ENCODE measurements at places on chromosomes 3 and 15.

DNA sequence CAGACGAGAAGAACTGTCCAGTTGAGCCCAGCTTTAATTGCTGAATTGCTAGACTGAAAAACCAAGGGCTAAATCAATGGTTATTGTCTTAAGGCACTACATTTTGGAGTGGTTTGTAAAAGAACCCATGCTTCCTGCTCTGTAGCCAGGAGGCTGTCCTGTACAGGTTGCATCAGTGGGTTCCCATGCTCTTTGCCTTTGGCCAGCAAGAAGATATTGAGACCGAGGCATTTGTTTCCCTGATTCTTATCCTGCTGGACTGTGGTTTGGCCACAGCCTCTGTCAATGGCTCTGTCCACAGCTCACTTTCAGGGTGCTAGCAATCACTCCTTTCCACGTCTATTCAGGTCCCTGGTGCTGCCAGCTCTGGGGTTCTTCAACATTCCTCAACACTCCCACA, 89.6 kb downstream of the FAM43A start:
- no peak for DNase-seq

DNA sequence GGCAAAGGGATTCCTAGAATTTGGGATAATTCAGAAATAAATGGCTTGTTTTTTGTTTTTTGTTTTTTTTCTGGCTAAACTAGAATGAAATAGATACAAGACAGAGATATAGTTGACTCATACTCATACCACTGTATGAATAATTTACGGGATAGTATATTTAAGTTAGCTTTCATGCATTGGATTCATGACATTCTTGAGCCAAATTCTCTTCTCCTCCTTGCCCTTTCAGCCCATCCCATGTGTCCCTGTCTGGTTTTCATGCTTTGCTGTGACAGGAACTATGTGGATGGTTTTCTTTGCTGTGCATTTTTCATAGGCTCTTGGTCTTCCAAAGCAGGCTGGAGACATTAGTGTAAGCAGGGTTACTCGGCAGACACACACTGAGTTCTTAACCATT, 66.6 kb upstream of the UMPS start:
- no peak for DNase-seq

DNA sequence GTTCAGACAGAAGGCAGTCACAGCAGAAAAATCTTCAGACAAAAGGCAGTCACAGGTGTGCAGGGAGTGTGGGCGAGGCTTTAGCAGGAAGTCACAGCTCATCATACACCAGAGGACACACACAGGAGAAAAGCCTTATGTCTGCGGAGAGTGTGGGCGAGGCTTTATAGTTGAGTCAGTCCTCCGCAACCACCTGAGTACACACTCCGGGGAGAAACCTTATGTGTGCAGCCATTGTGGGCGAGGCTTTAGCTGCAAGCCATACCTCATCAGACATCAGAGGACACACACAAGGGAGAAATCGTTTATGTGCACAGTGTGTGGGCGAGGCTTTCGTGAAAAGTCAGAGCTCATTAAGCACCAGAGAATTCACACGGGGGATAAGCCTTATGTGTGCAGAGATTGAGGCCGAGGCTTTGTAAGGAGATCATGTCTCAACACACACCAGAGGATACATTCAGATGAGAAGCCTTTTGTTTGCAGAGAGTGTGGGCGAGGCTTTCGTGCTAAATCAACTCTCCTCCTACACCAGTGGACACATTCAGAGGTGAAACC, 27.6 kb downstream of the ZNF589 start:
- no peak for DNase-seq

DNA sequence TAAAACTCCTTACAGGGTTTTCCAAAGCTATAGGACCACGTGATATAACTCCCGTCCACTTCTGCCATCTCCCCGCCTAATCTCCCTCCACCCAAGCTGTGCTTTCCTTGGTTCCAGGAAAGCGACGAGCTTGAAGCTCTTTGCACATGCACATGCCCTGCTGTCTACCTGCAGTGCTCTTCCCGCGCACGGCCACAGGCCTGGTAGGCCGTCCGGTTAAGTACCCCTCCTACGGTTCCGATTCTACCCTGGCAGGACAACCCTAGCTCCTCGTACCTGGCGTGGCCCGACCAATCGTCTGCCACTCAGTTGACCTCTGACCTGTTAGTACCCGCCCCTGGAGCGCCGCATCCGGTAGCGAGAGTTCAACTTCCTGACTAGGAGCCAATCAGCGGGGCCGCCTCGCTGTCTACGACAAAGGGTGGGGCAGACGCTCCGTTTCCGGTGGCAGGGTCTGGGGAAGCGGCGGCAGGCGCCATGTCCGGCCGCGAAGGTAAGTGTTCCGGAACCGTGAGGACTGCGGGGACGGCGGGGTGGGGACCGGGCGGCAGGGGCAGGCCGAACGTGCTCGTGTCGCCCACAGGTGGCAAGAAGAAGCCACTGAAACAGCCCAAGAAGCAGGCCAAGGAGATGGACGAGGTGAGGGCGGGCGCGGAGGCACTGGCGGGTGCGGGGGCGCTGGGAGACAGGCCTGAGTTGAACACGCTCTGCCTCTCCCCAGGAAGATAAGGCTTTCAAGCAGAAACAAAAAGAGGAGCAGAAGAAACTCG, at the start of the genes CCDC51 and TMA7:
Gene CCDC51 (minus strand): TSS at position 300 of the 770 bp plus-strand sequence. CDS start 4,991 bp downstream, outside the sequence.
Gene TMA7 (plus strand): TSS at position 438 of the 770 bp plus-strand sequence. CDS start 40 bp downstream, at position 478.
- peak; percentile 94 for DNase-seq

GRCh38 chr15:75151214-75152128, 50.2 kb upstream of the C15orf39 start:
- DNase-seq, result no peak

GRCh38 chr15:66682246-66682645, 19.8 kb upstream of the SMAD6 start:
- no peak for DNase-seq

DNA sequence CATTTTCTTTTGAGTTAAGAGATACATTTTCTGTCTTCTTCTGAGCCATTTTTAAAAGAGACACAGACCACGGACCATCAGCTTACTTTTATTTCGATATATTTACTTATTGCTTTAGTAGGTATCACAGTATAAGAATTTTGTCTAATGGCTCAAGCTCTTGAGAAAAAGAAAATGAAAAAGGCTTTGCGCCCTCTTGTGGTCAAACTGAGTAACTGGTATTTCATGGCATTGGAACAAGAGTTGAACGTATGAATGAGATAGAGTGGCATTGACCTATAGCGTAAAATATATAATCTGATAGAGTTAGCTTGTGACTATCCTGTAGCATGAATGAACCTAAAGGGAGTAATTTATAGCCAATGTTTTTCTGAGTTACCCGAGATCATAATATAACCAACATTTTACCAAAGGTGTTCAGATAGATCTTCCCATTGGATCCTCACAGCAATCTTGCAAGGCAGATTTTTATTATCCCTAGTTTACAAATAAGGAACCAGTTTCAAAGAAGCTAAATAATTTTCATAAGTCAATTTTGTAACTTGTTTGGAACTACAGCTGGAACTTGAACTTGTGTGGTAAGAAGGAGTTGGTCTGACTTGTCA, 154.6 kb downstream of the POLR2M start:
- no peak for DNase-seq

- no peak for DNase-seq
Measured at GRCh38 chr3:151201051-151201730, 1.8 kb downstream of the GPR171 start.

DNA sequence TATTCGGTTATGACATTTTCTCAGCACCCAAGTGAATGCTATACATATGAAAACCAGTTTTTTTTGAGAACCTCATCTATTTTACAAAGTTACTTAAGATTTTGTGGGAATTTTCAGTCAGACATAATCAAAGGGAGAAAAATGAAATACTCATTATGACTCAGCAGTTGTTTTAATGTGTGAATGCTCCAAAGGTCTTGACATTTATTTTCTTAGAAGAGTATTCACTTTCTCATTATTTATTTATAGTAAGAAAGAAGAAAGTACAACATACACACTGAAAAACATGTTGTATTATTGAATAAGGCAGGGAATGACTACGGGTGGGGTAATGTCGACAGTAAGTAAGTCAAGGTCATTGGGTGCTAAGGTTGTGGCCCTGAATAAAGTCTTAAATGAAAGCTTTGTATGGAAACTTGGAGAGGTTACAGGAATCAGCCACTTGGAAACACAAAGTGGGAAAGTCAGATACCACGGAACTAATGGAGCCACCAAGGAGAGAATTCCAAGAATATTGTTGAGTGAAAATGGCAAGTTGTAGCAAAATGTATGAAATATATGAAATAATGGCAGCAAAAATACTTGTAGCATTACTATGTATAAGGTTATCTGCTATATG, 844.5 kb downstream of the TBL1XR1 start:
- DNase-seq, result no peak

GRCh38 chr3:138186803-138187295, 252 bp upstream of the ARMC8 start:
- peak; percentile 93 for DNase-seq

GRCh38 chr15:43382310-43382709, 11.4 kb downstream of the TUBGCP4 start:
- DNase-seq, result no peak

DNA sequence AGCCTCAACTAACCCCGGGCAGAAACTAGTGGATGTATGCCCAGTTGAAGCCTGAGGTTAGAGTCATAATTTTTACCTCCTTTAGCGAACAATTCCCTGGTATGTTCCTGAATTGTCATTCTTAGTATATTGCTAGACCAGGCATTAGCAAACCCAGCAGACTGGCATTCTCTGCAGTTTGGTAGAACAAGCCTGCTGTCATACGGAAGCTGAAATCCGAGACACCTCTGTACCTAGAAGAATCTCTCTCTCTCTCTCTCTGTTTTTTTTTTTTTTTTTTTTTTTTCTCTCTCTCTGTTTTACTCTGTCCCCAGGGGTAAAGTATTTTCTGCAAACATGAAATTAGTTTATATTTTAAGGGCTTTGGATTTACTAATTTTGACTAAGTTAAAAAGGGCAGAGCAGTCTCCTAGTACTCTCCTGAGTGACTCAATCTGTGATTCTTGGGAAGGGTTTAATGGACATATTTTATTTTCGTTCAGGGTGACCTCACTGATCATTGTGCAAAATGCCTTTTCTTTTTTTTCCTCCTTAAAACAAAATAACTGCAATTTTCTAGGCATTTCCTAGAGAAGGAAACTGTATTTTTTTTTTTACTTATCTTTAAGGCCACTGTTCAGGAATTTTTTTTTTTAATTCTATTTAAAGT, 133.6 kb upstream of the ICE2 start:
- no peak for DNase-seq

- no peak for DNase-seq
Measured at GRCh38 chr15:42175671-42176070, 19.2 kb upstream of the PLA2G4F start.

DNA sequence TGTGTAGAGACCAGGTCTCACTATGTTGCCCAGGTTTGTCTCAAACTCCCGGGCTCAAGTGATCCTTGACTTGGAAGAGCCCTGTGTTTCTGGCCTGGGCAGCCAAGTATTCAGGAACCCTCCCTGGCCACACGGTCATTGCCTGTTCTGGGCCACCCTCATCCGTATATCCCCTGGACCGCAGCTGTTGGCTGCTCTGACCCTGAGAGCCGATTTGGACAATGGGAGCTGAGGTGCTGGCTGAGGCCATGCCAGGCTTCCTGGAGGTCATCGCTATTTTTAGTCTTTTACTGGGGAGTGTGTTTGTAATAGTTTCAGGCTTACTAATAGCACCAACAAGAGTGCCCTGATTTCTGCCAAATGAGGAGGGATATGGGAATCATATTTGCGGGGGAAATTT, 60.7 kb downstream of the ADAMTS7 start:
- DNase-seq, result no peak

DNA sequence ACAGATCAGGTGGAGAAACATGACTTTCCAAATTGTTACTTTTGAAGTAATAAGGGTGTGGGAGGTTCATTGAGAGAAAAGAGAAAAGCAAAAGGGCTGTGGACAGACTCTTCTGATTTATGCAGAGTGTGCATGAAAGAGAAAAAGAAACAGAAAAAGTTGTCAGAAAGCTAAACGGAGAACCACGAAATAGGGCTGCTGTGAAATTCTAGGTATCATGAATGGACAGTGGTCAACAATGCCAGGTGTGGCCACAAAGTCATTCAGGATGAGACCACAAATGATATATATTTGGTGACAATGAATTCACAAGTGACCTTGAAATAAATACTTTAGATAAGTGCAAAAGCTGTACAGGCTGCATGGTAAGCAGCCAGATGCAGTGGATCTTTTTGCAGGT, 170.1 kb downstream of the IL5RA start:
- no peak for DNase-seq

GRCh38 chr3:41525303-41526064, 326.2 kb downstream of the CTNNB1 start:
- no peak for DNase-seq

- no peak for DNase-seq
Measured at GRCh38 chr3:158108445-158108985, 1.4 kb upstream of the RSRC1 start.

DNA sequence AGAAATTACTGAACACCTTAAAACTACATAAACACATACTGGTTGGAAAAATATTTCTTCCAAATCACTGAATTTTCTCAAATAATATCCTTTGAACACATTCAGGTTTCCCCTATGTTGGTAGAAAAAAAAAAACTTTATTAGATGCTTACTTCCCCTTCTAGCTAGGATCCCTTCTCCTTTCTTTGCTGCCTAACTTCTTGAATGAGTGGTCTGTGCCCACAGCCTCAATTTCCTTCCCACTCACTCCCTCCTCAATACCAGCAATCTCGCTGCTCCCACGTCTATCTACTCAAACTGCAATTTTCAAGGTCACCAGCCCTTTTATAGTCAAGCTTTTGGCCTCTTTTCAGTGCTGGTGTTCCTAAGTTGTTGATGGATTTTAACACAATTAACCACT, 8.3 kb downstream of the CD200R1 start:
- DNase-seq, result no peak

- DNase-seq, result no peak
Measured at GRCh38 chr3:4063916-4064574, 239.1 kb upstream of the SETMAR start.

GRCh38 chr3:85721409-85722145, 762.8 kb downstream of the CADM2 start:
- no peak for DNase-seq

- DNase-seq, result no peak
Measured at GRCh38 chr3:53803816-53804695, 42.2 kb downstream of the CHDH start.

DNA sequence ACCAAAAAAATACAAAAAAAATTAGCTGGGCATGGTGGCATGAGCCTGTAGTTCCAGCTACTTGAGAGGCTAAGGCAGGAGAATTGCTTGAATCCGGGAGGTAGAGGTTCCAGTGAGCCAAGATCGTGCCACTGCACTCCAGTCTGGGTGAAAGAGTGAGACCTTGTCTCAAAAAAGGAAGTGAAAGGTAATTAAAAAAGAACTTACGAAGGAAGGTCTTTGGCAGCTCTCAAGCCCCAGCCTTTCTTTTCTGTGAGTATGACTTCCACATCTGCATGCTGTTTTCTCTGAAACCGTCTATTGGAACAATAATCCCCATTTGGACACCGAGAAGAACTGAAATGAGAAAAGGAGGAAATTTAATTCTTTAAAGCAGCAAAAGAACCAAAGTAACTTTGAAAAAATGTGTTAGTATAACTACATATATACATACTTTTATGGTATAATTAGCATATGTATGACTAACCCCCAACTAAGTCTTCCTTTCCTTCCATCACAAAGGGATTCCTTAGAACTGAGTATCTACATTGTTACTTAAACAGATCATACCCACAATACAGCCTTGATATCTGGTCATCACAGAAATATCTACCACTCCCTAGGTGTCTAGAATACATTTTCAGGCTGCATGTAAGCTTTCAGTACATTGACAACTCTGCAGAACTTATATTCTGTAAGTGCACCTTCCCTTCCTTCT, 50.1 kb downstream of the SETD2 start:
- DNase-seq, result peak; percentile 30
